ENCODE measurements at places on chromosomes 3 and 15. TPM values are rescaled to one million over a fixed set of nuclear protein-coding genes. Genes with fewer than 3 reads are reported as not detected.

- DNase-seq = peak; percentile 58
These were observed 657 bp downstream of the PATL2 start for GRCh38 chr15:44710236-44711095.

DNA sequence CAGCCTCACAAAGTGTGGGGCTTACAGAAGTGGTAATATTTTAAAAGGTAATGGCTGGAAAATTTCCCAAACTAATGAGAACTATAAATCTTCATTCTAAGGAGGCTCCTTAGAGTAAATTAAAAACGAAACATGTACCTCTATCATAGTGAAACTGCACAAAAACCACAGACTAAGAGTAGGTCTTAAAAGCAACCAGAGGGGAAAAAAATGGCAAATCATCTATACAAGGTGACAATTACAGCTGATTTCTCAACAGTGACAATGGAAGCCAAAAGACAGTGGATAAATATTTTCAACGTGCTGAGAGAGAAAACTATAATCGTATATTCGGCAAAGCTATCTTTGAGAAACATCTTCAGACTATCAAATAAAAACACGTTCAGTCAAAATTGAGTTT lies 20.6 kb downstream of the HEG1 start:
- DNase-seq = no peak

GRCh38 chr3:3064297-3064696 lies 45.9 kb downstream of the IL5RA start:
- DNase-seq = no peak

DNA sequence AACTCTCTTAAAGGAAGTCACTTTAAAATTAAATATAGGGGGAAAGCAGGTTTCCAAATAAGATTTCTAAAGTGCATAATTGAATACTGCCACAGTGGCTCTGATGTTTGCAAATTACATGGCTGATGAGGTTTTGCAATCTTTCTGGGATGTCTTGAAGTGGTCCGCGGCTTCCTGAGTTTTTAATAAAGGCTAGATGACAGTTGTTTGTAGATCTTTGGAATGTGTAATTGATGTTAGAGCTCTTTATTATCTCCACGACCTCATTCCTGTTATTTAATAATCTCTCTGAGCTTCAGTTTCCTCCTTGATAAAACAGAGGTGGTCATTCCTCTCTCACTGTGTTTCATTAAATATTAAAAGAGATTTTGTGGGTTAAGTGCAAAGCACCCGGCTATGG lies 27.0 kb upstream of the CEMIP start:
- DNase-seq = no peak

GRCh38 chr15:73383310-73384189 lies 14.8 kb upstream of the HCN4 start:
- no peak for DNase-seq

DNA sequence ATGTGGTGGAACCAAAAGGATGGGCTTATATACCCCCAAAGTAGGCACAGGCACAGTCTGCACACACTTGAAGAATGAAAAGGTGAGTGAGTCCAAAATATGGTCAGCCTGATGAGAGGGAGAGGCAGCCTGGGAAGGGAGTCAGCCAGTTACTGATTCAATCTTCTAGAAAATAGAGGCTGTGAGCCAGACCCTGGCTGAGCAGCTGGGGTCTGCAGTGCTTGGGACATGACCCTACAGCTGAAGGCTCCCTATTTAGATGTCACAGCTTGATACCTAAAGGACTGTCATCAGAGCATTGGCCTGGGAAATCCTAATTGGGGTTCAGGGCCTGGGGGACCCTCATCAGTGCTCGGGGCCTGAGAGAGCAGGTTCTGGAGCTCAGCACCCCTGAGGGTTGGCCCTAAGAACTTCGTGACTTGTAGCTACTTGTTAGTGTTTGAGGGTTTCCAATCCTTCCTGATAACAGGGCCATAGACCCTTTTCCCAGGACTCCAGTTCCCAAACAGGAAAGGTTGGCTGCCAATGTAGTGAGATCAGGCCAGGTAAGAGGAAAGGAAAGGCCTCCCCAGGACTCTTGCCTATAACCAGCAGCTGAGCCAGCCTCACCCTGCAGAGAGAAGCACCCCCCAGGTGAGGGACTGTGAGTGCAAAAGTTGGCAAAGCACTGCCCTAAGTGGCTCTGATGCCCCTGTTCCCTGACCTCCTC lies 54.7 kb upstream of the SLCO2A1 start:
- DNase-seq = no peak

- DNase-seq = no peak
These were observed 17.9 kb upstream of the IGDCC3 start for GRCh38 chr15:65395567-65396202.

DNA sequence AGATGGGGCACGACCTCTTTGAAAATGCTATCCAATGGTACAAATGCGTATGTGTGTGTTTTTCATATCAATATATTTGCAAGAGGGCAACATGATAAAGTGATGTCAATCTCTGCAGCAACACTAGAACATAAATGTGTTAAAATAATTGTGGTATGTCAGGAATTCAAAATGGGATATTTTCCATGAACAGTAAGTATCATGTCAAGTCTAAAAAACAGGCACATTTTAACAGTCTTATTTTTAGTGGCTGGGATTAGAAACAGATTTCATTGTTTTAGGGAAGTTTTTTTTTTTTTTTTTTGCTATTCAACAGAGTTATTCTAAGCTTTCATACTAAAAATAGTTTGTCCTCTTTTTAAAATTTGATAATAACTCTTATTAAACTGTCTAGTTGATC lies 209.8 kb downstream of the GAP43 start:
- DNase-seq = no peak

DNA sequence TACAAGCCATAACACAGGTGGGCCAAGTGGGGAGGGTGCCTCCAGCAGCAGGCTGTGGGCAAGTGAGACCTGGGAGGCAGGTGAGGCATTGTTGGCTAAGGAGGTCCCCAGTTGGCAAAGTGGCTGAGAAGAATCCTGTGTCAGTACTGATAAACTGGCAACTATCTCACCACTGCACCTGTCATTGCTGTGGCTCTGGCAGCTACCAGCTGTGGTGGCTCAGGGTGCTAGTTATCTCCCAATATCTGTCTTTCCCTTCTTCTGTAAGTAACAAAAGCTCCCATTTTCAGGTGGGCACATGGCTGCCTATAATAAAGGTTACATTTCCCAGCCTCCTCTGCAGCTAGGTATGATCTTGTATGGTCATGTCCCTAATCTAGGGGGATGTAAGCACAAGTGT lies 80.6 kb upstream of the RNF7 start:
- no peak for DNase-seq

DNA sequence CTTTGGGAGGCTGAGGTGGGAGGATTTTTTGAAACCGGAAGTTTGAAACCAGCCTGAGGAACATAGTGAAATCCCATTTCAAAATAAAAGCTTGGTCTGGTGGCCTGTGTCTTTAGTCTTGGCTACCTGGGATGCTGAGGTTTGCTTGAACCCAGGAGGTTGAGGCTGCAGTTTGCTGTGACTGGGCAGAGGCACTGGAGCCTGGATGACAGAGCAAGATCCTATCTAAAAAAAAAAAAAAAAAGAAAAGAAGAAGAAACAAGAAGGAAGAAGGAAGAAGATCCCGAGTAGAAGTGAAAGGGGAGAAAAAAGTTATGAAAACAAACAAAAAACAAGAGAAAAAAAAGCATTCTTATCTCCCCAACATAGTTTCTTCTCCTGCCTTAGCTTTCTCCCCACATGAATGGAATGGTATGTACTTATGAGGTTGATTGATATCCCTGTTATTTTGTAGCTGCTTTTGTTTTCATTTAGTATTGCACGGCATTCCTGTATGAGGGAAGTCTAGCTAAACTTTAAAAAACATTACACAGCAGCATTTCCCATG lies 42.4 kb downstream of the TMEM40 start:
- no peak for DNase-seq

- no peak for DNase-seq
These were observed 166.2 kb downstream of the CHDH start for GRCh38 chr3:53680028-53680427.

DNA sequence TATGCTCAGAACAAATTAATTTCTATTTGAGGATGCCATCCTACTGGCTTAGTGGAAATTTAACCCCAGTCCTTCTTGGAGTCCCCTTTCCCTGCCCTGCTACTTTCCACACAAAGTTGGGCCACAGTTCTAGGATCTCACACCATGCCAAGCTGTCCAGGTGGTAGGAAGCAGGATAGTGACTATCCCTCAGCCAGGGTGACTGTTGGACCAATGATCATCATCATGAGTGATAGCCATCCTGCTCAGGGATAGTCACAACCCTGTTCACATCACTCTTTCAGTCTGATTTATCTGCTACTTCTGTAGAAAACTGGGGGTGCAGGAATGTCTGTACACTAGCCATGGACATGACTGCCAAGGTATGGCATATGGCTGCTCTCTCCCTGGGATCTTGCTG lies 12.8 kb downstream of the HRG start:
- no peak for DNase-seq

DNA sequence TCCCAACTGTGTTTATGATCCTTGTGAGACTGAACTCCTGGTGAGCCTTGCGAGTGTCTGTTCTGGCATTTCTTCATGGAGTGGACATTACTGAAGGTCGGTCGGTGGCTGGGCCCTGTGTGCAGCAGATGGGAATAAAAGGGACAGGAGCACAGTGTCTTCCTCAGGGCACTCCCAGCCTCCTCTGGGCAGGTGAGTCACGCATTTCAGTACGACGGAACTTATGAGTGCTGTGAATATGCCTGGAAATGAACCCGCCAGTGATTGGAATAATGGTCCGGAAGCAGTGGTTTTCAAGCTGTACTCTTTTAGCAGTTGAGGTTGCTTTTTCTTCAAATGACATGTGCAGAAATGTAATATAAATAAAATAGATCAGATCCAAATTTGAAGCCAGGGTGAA lies 55.1 kb downstream of the LARS2 start:
- no peak for DNase-seq

- no peak for DNase-seq
These were observed 413.7 kb downstream of the PDCD6IP start for GRCh38 chr3:34212175-34212574.

DNA sequence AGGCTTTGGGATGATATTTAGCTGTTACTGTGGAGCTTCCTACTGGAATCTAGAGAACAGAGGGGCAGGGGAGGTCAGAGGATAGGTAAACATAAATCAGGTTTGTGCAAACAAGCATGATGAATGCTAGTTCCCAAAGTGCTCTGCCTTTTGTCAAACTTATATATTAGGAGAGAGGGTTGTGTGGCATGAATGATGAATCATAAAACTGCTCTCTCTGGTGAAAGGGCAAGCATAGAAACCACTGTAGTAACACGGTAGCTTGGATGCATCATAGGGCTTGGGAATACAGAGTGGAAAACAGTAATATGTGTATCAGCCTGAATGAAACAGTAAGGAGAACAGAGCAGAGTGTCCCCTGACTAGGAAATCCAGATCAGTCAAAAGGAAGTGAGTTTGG lies 486.7 kb downstream of the IL5RA start:
- no peak for DNase-seq

DNA sequence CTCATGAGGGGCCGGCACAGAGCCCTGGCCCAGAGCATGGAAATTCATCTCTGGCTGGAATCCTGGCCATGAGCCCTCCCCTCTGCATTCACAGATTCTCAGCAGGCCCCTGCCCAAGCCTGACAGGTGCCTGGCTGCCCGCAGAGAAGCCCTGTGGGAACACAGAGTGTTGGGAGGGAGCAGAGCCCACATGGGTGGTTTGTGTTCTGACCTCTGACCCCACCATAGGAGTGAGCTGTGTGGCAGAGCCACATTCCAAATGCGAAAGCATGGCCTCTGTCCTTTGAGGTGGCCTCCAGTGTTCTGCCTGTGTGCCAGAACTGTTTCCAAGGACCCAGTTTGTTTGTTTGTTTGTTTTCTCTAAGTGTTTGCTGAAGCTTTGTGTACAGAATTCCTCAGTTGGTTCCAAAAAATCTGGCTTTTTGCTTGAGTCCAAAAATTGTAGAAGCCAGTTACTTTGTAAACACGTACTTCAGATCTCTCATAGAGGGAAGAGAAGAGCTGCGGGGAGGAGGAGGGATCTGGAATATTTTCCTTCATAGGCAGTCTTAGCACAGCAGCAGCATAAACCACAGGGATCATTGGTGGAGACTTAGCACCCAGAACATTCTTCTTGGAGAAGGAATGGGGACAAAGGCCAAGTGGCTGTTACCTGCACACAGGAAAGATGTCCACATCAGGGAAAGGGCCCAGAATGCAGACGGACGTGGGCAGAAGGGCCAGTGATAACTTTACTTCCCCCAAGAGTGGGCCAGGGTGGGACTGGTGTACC lies 36.0 kb downstream of the GRAMD2A start:
- DNase-seq = no peak

DNA sequence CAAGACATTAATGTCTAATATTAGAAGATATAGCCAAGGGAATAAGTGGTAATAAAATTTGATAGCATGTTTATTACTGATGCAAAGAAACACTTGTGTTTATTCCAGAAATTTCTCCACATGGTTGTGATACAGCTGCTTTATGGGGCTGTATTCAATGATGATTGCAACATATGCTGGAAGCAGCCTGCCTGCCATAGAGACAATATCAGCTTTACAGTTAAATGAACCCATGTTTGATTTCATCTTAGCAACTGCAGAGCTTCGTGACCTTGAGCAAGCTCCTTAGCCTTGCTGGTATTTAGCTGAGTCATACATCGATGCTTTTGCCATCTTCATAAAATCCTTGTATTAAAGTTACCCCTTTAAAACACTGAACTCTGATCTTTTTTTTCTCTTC lies 168.1 kb upstream of the STAC start:
- DNase-seq = no peak

DNA sequence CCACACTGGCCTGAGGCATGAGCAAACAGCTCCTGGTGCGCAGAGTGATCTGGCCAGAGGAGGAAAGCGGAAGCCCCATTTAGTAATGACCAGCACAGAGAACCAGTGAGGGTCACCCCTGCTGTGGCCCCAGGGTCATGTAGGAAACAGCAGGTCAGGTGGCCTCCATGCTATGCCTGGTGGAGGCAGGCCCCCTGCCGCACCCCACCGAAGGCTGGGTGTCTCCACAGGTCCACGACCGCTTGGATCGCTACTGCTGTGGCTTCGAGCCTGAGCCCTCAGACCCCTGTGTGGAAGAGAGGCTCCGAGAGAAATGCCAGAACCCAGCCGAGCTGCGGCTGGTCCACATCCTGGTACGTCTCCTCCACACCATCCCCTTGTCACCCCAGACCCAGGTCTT lies 52.6 kb downstream of the POMGNT2 start:
- no peak for DNase-seq

DNA sequence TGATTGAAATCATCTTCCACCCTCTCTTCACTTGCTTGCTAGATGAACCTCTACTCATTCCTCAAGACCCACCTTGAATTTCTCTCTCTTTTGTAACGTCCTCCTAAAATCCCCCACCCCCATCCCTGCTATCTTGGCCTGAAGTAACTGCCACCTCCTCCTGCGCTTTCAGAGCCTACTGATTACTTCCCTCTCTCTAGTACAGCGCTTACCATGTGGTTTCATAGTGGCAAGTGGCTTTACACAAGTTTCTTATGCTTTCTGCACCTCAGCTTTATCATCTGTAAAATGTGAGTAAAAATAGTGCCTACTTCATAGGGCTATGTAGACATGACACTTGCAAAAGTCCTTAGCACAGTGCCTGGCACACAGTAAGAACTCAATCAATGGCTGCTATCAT lies 28.7 kb upstream of the DAZL start:
- DNase-seq = no peak

- DNase-seq = no peak
These were observed 193.0 kb upstream of the RARB start for GRCh38 chr3:25235031-25235430.

The CFAP100 gene
- not detected for total RNA-seq

The CADPS gene
- not detected for total RNA-seq

The FSIP1 gene
- 0.58 TPM for total RNA-seq

The TRAK1 gene
- 23.7 TPM for total RNA-seq

The SOX14 gene
- not detected for total RNA-seq

The CCRL2 gene
- 5.4 TPM for total RNA-seq

The CYP8B1 gene
- not detected for total RNA-seq

The ISL2 gene
- total RNA-seq = 3.7 TPM

The RPSA gene
- 1,384 TPM for total RNA-seq

The SUCNR1 gene
- not detected for total RNA-seq

The TGM5 gene
- 0.20 TPM for total RNA-seq

Data from activated CD4-positive, alpha-beta memory T cell treated with anti-CD3 and anti-CD28 coated beads, Interleukin-2, amount 10 ng/mL, durations not matched to agents 7 days and 5 days (primary cell).